NCI-H526 treated with DMSO at 0.1 percent for 48 hours (cell line): ENCODE measurements at places on chromosomes 1 and 21.

DNA sequence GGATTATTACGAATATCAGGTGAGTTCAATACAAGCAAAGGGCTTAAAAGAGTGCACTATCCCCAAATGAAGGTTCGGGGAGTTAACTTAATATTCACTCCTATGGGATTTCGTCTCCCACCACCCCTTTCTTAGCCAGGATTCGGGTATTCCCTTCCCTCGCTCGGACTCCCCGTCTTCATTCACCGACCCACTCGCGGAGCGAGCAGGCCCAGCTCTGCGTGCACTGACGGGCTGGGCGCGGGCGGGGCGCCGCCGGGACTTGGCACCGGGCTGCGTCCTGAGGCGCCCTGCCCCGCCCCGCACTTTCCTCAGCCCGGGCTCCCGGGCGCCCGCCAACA is 7.7 kb upstream of the MPZL1 start:
- DNase-seq = no peak

GRCh38 chr21:42145569-42146272 is 73.2 kb upstream of the ABCG1 start:
- peak; percentile 70 for DNase-seq

GRCh38 chr1:1892079-1892762 is 1.3 kb upstream of the GNB1 start:
- no peak for DNase-seq

DNA sequence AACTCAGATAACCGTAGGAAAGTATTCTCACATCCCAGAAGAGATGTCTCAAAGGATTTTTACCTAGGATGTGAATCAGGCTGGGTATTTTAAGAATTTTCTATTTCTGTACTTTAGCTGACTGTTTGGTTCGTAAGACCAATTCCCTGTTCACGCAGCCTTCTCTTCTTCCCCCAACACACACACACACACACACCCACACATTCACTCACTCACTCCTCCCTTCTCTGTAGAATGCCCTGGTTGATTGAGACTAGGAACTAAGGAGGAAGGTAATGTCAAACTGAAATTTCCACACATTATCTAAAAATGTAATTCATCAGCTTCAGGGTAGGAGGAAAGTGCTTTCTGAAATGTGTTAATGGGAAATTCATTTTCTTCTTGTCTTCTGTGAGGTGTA is 43.5 kb downstream of the ELAVL4 start:
- DNase-seq = no peak

- no peak for DNase-seq
Measured at GRCh38 chr1:25442178-25442577, 11.5 kb downstream of the MACO1 start.

DNA sequence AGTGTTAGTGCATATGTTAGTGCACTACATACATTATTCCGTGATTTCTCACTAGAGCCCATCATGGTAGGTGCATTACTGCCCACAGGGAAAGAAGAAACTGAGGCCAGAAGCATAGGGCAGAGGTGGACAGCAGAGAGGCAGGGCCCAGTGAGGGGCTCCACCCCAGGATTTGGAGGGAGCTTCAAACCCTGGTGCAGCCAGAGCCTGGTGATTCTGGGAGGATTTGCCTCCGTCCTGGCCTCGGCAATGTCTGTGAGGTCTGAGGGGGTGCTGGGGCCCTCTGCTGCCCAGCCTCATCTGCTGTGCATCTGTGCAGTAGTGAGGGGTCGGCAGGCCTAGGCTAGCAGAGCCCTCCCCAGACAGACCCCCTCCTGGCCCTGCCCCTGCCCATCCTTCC is 22.8 kb downstream of the PPFIA4 start:
- DNase-seq = no peak

DNA sequence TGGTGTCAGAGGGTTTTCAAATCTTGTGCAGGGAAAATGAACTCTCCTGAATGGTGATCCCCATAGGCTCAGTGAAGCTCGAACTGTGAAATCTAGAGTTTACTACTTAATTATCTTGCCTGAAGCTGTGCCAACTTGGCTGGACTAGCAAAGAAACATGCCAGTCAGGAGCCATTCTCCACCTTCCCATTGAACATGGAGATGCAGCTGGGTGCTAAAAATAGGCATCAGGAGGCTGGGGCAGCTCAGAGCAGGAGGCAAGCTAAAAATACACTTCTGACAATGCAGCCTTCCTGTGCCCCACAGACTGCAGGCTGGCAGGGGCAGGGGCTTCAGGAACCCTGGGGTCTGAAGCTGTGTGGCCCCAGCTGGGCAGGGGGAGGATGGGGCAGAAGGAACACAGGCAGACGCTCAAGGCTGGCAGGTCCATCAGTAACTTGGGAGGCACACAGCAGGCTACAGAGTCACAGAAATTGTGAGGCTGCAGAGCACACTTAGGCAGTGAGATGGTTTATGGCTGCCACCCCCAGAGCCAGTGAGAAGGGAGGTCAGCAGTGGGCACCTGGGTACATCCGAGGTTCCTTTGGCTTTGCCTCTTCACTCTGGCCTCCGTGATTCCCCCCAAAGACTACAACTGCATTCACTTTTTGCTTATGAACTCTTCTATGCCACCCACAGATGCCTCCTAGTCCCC is 155.4 kb upstream of the KCND3 start:
- DNase-seq = no peak

- no peak for DNase-seq
Measured at GRCh38 chr1:175129644-175129996, 62.0 kb downstream of the TNN start.

GRCh38 chr1:54766726-54767125 is 2.4 kb upstream of the PARS2 start:
- no peak for DNase-seq

DNA sequence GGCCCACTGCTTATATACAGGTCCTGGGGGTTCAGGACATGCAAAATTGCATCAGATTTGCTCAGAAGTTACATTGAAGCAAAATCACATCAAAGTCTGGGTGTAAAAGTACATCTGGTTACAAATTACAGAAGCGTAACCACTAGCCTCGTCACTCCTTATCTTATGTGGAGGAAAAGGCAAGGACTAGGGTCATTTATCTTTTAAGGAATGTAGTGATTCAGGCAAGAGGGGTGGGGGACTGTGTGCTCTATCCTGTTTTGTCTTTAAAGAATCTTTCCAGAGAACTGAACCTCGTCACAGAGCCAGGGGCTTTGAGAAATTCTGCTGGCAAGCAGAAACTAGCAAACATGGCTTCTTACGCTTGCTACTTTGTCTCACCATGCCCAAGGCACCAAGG is 61.1 kb upstream of the RAB4A start:
- no peak for DNase-seq

- DNase-seq = no peak
Measured at GRCh38 chr1:41409825-41410224, 48.6 kb downstream of the FOXO6 start.

- DNase-seq = no peak
Measured at GRCh38 chr21:26794597-26795411, 50.4 kb downstream of the ADAMTS1 start.

DNA sequence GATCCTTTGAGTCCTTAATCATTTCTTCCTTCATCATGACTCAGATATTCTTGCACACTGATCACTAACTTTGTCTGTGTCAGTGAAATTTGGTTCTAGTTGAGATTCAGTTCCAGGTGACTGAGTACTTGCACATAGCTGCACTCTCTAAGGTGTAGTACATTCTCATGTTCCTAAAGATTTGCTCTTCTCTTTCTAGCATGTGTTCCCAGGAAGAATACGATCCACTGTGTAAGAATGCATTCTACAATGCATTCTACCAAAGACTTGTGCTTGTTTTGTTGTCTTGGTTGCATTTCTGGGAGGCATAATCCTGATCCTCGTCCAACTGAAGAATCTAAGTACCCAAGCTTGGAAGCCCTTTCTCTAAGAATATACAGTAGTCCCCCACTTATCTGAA is 104.3 kb upstream of the CDC42BPA start:
- no peak for DNase-seq

GRCh38 chr1:2624735-2625300 is 8.0 kb downstream of the MMEL1 start:
- DNase-seq = no peak

DNA sequence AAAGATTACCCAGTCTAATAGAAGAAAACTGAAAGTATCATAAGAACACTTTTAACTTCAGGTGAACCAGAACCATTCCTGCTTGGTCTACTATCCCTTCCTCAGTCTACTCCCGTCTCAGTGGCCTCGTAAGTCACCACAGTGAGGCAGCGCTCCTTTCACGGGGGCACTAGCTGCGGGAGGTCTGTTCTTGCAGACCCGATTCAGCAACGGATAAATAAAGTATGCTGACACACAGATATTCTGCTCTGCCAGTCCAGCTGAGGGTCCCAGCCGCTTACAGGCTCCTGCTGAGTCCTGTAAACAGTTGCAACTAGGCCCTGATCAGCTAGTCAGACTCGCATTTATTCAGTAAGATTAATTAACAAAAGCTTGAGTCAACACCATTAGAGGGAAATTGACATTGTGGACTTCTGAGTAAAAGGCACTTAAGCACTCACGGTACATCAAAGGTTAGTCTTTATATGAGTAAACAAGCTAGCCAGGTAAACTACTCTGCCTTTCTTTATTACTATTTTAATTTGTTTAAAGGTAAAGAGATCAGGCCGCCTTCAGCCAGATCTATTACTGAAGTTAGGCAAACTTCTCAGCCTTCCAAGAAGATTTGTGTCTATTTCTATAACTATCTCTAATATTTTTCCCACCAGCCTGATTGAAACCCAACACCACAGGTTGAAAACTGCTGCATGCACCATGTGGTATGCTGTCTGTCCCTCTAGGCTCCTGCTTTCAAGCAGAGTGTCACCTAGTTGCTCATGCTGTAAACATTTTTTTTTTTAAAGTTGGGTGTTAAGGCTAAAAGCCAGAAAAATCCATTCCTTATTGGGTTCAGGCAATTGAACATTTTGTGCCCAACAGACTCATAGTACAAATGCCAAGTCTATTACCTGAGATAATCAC is 87.7 kb downstream of the INTS7 start:
- no peak for DNase-seq

GRCh38 chr1:214550013-214550856 is 1.2 kb downstream of the PTPN14 start:
- no peak for DNase-seq

- no peak for DNase-seq
Measured at GRCh38 chr1:208329300-208329699, 85.1 kb upstream of the PLXNA2 start.

- DNase-seq = no peak
Measured at GRCh38 chr1:3038571-3039181, 17.4 kb downstream of the ACTRT2 start.

DNA sequence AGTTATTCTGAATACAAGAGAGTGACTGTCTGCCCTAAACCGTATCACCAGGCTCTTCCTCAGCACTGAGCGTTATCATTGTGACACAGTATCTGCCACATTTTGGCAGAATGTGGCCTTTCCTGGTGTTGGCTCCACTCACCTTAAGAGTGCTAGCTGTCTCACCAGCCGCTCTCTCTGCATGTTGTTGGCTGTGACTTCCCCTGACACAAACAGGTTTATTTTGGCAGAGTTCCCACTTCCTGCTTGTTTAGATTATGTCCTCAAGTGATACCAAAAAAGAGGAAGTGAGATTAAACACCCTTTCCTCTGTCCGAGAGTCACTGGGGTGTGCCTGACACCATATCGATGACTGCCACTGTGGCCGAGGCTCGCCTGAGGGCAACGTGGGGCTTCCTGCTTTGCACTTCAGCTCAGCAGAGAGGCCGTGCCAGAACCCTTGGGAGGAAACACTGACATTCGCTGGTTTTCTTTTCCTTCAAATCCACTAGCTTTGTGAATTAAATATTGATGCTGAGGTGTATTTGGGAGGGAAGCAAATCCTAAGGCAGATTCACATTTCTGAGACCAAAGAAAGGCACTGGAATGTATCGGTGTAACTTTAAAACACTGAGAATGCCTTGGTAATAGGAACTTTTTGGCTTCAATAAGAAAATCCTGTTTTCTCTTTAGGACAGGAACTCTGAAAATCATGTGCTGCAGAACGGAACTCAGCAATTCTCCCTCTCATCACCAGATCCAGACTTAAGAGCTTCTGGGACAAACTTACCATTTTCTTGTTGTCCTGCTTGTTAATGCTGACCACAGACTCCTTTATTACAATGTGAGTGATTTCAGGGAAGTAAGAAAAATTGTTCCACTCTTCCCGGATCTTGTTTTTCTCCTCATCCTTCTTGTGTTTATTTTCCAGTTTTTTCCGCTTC is 102.1 kb downstream of the JAK1 start:
- no peak for DNase-seq

DNA sequence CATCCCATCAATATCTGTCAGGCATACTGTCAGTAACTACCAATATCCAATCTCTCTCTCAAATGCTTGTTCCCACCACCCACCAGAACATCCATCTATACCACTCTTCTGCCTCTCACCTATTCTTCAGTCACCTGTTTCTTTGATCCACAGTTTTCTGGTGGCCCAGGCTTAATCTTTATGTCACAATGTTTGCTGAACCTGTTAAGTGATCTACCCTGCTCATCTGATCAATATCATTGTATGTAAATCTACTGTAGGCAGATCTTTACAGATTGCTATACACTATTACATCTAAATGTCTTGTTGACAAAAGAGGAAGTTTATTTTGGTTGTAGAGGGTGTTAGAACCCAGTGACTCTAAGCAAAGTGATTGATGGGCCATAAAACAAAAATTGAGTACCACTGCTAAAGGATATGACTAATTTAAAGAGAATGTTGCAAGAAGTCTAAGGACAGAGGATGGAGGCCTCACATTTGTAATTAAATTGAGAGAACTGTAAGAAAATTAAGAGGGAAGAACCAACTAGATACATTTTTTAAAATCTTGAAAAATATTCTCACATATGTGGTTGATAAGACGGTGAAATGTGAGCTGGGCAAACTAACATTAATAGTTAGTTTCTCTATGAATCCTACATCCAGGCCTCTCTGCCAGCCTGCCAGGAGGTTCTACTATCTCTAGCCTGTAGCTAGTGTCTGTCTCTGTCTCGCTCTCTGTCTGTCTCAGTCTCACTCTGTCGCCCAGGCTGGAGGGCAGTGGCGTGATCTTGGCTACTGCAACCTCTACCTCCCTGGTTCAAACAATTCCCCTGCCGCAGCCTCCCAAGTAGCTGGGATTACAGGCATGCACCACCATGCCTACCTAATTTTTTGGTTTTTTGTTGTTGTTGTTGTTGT is 34.1 kb downstream of the EGLN1 start:
- DNase-seq = no peak

DNA sequence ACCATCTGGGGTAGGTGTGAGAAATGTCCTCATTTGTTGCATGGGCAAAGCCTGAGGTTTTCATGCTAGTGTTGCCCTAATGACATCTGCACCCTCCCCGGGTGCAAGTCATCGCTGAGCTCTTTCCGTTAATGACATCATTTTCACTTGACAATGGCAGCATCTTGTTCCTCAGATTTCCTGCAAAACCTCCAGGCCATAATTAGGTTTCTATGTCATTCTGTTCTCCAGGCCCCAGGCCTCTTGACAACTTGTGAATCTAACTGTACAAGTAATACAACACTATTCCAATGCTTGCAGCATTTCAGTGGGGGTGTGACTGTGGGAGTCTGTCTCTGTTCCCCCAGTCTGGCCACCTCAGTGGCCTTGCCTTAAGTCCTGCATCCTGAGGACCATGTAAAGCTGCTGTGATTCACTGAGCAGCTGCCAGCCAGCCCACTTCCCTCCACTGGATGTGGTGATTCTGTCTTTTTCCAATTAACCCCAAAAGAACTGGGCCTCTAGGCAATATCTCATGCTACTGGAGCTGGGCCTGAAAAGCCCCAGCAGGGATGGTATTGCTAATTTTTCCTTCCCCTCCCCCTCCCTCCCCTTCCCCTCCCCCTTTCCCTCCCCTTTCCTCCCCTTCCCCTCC is 22.8 kb downstream of the RAB7B start:
- DNase-seq = no peak
